OCI-LY7 (cell line): ENCODE measurements at places on chromosomes 7 and 10.

GRCh38 chr10:92241158-92241500 lies 49.7 kb downstream of the CPEB3 start:
- no peak for DNase-seq

DNA sequence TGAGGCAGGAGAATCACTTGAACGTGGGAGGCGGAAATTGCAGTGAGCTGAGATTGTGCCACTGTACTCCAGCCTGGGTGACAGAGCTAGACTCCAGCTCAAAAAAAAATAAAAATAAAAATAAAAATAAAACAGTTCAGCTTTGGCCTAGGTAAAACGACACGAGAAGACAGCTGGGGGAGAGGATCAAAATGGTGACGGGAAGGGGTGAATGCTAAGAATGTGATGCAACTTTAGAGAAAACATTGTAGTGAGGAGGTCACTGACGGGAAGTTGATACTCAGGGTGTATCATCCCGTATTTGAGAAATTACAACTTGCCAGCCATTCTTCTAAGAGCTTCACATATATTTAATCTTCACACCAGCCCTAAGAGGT lies 1.1 kb downstream of the NDST2 start:
- no peak for DNase-seq

DNA sequence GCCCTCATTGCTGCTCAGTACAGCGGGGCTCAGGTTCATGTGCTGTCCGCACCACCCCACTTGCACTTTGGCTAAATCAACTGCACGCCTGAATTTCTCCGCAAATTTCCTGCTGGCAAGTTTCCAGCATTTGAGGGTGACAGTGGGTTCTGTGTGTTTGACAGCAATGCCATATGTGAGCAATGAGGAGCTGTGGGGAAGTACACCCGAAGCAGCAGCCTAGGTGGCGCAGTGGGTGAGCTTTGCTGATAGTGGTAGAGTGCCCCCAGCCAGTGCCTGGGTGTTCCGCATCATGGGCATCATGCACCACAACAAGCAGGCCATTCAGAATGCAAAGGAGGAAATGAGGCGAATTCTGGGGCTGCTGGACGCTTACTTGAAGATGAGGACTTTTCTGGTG lies 103.9 kb upstream of the POT1 start:
- no peak for DNase-seq

DNA sequence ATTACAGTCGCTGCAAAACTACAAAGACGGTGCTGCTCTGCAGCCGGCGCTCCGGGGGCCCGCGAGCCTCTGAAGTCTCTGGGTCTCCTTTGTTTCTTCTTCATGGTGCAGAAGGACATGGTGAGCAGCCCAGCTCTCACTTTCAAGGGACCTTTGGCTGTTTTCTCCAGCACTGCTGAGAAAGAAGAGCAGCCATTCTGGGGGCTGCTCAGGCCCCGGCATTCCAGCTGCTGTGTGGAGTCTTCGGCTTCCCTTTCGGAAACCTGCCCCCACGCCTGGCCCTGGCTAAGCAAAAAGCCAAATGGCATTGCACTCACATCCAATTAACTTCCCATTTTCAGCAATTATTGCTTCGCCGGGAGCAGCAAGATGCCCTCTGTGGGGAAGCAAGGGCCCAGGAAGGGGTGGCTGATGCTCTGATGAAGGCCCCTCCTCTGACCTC lies 555.7 kb downstream of the PTPRN2 start:
- DNase-seq: no peak

- DNase-seq: no peak
These were observed 21.1 kb downstream of the BNIP3 start for GRCh38 chr10:131960631-131961046.

GRCh38 chr10:64091897-64092296 lies 570.7 kb downstream of the REEP3 start:
- no peak for DNase-seq

DNA sequence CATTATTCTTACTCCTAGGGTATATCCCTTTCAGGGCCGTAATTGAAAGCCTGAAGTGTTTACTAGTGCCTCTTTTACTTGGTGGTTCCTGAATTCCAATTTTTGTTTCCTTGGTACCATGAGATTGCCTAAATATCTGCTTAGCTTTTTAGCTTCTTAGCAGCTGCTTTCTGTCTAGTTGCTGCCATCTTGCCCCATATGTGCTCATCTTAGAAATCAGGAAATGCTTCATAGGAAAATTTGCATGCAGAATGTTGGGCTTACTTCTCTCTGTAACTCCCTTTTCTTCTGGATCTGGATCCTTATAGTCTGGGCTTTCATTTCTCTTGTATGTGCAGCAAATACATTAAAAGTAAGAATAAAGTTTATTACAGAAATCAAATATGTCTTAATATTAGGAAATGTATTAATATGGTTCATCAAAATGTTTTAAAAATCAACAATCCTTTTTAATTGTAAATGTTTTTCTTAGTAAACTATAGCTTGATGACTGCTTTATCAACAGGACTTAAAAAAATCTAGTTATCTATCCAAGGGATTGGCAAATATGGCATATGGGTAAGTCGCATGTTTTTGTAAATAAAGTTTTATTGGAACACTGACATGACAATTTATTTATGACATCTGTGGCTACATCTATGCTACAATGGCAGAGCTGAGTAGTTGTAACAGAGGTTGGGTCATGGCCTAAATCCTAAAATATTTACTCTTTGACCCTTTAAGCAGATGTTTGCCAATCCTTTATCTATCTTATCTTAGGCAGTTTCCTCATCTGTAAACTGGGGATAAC lies 73.5 kb upstream of the CDK6 start:
- DNase-seq: no peak

DNA sequence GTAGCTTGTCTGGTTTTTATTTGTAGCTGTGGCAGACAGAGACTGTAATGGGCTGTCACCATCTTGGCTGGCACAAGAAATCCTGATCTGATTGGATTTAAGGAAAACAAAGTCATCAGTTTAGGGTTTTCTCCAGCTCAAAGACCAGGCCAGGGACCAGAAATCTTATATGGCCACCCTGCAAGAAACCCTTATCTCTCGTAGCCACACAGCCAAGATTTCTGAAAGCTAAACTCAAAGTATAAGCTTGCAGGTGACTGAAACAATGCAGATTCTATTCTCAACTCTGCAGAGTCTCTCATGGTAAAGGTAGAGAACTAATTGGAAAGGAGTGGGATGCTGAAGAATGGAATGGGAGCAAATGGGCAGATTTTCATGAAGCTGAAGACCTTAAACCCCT lies 3.2 kb upstream of the ASB13 start:
- no peak for DNase-seq

GRCh38 chr10:120457431-120458172 lies 575 bp downstream of the PLPP4 start:
- DNase-seq: no peak
